ENCODE measurements at places on chromosomes 3 and 15.

DNA sequence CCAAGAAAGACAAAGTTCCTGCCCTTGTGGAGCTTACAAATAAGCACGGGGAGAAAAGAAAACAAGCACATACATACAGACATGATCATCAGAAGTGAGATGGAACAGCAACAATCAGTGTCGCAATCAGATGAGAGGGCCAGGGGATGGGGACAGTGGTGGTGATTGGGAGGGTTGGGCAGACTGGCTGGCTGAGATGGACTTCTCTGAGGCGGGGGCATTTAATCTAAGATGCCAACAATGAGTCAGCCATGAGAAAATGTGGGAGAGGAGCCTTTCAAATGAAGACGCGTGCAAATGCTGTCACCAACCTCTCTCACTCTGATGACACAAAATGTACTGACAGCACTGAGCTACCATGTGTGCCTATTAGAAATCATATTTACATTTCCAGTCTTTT lies 81.4 kb downstream of the NCEH1 start:
- no peak for DNase-seq

GRCh38 chr3:17227472-17227871 lies 342.7 kb downstream of the PLCL2 start:
- no peak for DNase-seq

GRCh38 chr15:40754574-40754882 lies 526 bp downstream of the RMDN3 start:
- DNase-seq, result no peak

DNA sequence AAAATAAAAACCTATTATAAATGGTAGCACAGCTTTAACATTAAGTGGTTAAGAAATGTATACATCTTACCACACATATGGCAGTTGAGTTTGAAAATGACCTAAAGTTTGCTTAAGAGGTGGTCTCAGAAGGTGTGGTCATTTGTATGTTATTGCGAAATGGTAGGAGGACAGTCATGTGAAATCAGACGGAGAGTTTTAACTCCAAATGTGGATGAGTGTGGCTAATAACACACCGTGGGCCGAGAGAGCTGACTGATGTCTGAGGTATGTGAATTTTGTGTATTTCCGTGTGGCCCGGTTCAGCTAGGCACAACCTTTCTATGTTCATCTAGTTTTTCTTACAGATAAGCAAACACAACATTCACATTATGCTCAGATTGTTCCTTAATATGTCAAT lies 71.9 kb downstream of the ARNT2 start:
- no peak for DNase-seq

DNA sequence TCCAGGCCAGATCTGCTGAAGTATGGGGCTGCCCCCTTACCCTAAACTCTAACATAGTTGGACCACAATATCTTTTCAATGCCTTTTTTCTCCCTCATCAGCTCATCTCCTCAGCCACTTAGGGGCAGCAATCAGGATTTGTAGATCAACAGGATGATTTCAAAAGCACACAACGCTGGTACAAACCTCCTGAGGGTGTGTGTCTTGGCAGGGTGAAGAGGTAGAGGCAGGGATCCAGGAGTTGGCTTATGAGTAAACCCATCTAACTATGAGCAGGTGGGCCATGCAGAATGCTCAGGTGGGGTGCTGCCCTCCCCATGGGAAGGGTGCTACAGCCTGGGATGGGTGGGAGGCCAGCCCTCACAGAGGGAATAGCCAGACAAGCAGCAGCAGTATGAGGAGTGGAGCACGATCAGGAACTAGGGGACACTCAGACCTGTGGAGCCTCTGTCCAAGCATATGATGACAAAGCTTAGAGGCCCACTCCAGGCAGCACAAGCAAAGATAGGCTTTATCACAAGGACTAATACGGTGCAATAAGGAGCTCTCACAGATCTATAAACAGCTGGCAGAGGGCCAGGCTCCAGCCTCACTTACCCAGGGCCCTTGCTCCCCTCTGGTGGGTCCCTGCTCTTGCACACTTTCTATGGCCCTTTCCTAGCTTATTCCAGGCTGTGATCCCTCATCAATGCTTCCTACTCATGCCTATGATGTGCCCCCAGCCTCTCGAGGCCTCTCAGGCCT lies 32.2 kb downstream of the IL20RB start:
- DNase-seq, result no peak

Measured in activated CD4-positive, alpha-beta T cell treated with anti-CD3 and anti-CD28 coated beads for 4 hours (primary cell).